Suppressor macrophage treated with lipopolysaccharide for 1 hour (primary cell): ENCODE measurements at places on chromosomes 2 and 18.

DNA sequence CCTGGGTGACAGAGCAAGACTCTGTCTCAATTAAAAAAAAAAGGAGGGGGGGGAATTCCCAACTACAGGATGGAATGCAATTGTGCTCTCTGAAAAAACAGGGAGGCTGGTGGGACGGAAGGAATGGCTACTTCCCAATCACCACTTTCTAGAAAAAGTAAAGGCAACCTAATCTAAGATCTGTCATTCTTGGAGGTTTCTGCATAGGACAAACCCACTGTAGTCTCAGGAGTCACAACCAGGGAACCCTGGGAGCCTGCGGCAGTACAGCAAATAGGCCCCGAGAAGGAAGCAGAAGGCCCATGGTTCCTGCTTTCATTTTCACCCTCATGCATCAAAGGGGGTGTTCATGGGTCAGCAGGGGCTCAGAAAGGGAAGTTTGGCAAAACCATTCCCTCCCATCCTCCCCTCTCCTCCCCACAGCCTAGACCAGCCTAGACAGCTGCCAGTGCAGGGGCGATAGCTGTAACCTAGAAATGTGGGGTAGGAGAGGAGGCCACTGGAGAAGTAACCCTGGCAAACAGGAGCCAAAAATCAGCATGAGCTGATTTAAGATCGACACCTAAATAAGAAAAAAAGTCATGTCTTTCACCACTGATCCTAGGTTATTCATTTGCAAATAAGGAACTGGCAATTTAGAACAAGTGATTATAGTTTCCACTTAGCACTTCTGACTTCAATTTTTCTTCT lies 48.0 kb downstream of the TRABD2A start:
- DNase-seq = peak; percentile 90

DNA sequence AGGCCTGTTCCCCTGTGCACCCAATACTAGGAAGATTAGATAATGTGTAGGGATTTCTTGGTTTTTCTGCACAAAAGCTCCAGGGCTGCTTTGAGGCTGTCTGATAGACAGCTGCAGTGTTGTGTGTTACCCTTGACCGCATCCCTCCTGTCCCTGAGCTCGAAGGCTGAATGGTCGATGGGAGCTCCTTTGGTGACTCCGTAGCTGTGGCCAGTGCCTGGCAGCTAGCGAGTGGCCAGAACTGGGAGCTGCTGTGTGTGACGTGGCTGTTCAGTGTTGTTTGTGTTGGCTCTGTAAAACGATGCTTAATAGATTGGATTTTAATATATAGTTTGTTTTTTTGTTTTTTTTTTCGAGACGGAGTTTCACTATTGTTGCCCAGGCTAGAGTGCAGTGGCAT lies 170.0 kb downstream of the AGAP1 start:
- no peak for DNase-seq

- no peak for DNase-seq
Observed at GRCh38 chr2:236028066-236028465, 140.1 kb downstream of the GBX2 start.

DNA sequence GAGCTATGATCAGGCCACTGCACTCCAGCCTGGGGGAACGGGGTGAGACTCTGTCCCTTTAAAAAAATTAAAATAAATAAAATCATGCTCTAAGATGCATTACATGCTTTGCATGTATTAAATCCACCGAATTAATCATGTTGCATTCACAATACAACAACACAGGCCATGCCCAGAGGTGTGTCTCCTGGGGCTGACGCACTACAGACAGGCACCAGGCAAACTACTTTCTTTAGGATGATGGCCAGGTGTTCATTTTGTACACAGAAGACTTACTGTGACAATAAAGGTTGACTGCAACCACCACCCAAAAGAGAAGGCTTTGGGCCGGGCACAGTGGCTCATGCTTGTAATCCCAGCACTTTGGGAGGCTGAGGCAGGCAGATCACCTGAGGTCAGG lies 226.8 kb upstream of the PXDN start:
- no peak for DNase-seq

DNA sequence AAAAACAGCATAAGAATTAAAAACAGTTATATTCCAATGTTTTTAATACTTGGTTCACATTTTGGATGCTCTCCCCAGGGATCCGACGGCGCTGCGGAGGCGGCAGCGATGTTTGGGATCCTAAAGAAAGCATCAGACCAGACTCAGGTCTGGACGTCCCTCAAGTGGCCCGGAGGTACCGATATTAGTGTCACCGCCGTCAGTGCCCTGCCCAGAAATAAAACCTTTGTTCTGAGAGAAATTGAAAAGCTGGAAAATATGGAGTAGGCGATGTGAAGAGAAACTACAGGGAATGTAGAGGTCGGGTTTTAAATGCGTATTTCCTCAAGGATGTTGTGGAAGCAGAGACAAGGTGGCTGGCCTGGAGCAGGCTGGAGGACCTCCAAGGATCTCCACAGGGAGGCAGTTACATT lies 683 bp upstream of the TBC1D8 start:
- no peak for DNase-seq

DNA sequence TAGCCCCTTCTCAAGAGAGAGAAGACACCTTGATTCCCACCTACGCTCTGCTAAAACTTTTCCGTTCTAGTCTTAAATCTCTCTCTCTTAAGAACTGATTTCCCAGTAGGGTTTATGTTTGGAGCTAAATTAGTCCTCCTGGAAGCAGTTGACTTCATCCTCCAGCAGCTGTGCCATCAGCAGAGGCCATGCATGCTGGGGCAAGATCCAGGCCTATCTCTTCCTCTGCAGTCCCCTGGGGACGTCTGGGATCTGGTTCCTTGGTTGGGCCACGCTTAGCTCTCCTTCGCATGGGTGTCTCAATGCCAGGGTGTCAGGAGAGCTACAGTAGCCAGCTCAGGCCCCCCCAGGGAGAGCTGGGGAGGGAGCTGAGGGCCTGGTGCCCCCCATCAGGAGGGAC lies 49.7 kb downstream of the HPCAL1 start:
- DNase-seq = no peak

DNA sequence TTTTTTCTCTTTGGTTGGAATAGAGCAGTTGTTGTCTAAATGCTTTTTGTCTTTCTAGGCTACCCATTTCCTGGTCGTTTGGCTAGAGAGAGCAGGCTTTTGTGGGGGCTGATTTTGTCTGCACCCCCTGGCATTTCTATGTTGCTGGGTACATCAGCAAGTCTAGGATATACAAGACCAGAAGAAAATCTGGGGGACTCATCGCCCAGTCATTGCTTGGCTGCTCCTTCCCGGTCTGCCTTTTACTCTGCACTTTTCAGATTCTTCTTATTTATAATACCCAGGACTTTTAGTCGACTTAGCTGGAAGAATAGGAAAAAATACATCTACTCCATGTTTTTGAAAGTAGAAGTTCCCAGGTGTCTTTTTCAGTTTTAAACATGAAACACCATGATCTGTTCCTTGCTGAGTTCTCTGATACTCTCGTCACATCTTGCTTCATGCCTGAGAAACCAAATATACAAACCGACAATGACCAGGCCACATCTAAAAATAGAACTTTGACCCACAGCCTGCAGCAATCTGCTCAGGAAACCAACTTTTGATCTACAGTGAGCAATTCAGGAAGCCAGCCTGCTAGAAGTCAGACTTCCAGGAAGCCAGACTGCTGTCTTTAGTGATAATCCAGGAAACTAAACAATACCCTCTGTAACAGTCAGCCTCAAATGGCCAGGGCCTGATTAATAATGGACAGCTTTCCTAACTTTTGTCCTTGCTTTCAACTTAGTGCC lies 163.8 kb upstream of the MEX3C start:
- DNase-seq = peak; percentile 27

DNA sequence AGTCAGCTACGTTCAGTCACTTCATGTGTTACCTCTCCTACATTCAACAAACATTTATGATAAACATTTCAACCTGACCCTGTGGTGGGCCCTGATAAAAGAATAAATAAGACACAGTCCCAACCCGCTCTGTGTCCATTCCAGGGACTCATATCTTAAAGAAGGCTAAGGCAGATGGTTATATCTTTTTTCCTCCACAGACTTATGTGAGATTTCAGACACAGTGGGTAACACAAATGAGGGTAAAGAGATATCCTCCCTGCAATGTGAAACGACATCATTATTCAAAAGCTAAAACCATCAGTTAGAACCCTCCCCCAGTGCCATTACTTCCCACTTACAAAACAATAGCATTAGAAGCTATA lies 11.1 kb upstream of the HNRNPLL start:
- no peak for DNase-seq

DNA sequence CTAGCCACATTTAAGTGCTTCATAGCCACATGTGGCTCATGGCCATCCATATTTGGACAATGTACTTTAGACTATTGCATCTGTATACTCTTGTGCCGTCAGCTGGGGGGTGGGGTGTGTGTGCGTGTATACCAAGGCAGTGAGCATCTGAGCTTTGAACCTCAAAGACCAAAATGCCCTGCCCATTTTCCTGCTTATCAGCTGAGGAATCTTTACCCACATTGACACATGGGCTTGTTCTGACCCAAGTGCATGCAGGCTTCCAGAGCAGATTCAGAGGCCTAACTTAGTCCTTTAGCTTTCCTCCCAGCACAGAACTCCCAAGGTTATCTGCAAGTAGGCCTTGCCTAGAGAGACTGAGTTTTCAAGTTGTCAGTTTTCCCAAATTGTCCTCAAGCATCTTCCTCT lies 11.1 kb upstream of the MOCOS start:
- DNase-seq = no peak

DNA sequence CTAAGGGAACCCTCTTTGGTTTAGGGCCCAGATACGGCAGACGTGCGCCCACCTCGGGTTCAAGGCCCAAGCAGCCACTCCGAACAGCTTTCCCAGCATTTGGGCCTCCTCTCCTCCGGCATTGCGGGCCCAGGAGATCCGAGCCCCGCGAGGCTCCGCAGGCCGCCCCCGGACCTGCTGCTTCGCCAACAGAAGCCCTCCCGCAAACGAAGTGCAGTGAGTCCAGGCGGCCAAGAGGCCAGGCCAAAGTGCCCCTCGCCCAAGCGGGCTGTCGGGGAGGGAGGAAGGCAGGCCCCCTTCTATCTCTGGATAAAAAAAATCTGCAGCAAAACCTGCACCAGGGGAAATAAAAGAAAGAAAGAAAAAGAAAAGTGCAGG lies 6.0 kb downstream of the EN1 start:
- no peak for DNase-seq

GRCh38 chr2:106156305-106157296 lies 37.5 kb downstream of the UXS1 start:
- no peak for DNase-seq

GRCh38 chr2:240877460-240878340 lies 9.1 kb downstream of the AGXT start:
- no peak for DNase-seq

DNA sequence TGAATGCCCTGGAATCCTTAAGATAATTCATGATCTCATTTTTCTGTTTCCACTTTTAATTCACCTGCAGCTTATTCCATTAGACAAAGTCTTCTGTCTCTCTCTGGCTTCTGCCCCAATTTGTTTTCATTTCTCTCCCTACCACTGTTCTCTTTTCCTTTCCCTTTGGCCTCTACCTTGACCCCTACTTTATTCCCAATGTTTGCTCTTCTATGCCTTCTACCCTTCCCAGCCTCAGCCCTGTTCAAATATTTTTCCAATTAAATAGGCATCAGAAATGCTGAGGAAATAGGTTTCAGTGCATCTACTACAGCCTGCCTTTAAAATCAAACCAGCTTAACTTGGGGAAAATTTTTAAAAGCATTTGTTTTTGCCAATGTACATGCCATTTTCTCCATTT lies 443.7 kb upstream of the CWC22 start:
- no peak for DNase-seq

DNA sequence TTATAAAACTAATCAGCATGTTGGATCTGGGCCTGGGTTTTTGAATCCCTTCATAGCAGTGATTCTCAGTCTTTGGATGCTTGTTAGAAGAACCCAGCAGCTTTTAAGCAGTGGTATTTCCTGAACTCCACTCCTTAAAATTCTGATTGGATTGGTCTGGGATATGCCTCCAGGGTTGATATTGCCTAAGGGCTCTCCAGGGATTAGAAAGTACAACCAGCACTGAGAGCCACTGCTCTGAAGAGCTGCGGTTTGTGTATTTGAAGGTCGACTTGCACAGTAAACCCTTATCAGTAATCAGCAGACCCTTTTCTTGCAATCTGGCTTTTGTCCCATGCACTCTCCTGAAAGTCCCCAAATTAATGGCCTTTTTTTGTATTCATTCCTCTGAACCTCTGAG lies 17.0 kb upstream of the RBMS1 start:
- DNase-seq = no peak

DNA sequence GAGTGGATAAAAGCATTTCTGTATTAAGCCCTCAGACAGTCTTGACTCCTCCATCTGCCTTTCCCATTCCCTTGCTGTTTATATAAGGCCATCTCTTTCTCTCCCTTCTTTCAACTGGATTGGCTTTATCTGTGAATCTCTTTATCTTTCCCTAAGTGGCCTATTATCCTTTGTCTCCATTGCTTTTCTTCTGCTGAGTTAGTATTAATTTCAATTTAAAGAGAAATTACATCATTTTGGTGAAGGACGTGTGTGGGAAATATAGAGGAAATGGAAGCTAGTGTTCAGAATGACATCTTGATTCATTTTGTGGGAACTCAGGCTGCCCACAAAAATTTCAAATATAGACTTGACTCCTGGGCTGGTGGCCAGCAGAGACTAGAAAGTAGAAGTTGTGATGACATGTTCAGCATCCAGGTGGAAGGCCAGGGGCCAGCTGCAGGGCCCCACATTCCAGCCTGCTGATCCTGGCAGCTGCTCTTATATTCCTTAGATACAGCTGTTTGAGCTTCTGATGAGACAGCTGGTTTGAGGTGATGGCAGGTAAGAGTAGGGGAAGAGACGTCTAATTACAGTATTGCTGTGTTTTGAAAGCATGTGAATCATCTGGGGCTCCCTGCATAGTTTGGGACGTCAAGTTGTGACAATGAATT lies 52.3 kb downstream of the DIS3L2 start:
- peak; percentile 58 for DNase-seq

- DNase-seq = no peak
Observed at GRCh38 chr2:194270648-194271047, 1386.4 kb upstream of the SLC39A10 start.

DNA sequence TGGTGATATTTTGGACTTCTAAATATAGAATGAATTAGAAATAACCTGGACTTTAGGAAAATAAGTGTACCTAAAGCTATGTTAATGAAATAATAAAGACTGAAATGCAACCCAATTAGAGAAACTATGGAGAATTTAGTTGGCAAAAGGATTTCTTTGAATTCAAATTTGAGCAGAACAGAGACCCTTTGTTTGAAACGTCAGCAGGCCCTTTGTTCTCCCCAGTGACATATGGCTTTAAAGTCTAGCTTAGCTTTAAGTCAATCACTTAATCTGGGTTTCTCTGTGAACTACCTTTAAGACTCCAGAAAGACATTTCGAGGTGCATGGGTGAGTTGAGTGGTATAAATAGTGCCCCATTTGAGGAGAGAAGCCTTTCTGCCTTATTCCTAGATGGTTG lies 130.5 kb upstream of the CREB1 start:
- no peak for DNase-seq

DNA sequence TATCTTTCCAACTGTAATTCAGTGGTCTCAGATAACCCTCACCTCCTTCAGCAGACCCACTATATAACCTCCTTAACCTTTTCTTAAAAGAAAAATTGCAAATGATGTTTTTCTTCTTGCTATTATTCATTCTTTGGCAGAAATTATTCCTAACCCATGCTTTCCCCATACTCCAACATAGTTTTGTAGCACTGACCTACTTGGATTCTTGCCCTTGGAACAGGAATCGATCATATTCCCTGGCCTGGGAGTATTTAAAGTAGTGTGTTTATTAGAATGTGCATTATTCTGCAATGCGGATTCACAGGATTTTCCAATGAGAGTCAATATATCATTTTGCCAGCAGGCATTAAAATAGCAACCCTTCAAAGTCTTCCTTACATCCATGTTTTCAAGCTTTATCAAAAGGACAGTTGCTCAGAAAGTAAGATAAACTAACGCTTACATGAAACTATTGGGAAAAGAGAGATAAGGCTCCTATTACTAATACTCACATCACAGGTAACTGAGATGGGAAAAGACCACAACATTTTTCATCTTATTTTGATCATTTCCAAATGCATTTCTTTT lies 37.4 kb downstream of the CHN1 start:
- no peak for DNase-seq
